ENCODE measurements at places on chromosomes 6 and 20.
A peak's percentile ranks its signal among the peaks of the same experiment; 100 is the strongest.

DNA sequence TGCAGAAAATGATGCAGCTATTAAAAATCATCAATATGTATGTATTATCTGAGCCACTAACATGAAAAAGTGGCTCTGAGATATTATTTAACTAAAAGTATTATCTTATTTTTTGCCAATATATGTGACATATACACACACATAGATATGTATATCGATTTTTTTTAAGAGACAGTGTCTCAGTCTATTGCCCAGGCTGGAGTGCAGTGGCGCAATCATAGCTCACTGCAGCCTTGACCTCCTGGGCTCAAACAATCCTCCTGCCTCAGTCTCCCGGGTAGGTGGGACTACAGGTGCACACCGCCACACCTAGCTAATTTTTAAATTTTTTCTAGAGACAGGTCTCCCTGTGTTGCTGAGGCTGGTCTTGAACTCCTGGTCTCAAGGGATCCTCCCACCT is 1.6 kb upstream of the TRAF3IP2 start:
- no peak for DNase-seq

GRCh38 chr6:88455317-88455716 is 289.2 kb upstream of the CNR1 start:
- no peak for DNase-seq

GRCh38 chr6:22026164-22026678 is 270.6 kb downstream of the PRL start:
- no peak for DNase-seq

- no peak for DNase-seq
Measured at GRCh38 chr6:38215225-38215624, 395.7 kb downstream of the ZFAND3 start.

DNA sequence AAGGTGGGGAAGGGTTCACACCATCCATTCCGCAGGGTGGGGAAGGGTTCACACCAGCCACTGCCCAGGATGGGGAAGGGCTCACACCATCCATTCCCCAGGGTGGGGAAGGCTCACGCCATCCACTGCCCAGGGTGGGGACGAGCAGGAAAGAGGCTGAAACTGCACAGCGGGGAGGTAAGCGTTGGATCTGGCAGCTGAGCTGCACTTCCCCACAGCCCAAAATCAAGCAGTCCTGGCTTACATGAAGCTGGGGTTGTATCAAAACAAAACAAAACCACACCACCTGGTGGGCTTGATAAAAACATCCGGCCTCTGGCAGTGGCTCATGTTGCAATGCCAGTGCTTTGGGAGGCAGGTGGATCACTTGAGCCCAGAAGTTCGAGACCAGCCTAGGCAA is 268.5 kb downstream of the TAF4 start:
- no peak for DNase-seq

DNA sequence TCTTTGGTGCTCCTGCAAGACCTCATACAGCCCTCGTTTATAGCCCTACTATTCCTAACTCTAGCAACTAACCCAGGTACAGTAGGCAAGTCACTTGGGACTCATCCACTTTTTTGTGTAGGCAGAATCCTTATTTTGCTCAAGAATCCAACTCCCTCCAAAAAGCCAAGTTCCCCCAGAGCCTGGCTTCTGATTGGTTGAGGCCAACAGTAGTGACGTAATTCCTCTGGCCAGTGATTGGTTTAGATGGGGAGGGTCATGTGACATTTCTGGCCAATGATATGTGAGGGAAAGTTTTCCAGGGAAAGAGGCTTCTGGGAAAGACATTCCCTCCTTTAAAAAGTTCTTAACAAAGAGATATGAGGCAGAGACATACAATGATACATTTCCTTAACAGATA is 32.1 kb downstream of the KIAA1755 start:
- DNase-seq, result no peak

DNA sequence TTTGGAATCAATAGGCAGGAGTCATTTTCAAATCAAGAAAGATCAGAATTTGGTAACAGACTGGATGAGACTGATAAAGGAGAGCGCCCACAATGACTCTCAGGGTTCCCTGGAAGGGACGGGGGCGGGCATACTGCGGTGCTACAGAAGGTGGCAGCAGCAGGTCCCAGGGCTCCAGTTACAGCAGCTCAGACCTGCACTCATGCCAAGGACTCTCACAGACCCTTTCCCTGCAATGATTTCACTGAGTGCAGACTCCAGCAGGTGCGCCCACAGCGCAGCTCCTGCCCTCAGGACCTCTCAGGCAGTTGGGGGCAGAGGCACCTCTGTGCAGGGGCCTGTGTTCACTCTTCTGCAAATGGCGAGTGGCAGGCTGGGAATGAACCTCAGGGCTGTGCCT is 359.8 kb downstream of the ZFAND3 start:
- no peak for DNase-seq

- no peak for DNase-seq
Measured at GRCh38 chr20:17622851-17623508, 53.1 kb downstream of the DSTN start.

GRCh38 chr6:134979142-134979541 is 29.2 kb upstream of the ALDH8A1 start:
- DNase-seq, result no peak

DNA sequence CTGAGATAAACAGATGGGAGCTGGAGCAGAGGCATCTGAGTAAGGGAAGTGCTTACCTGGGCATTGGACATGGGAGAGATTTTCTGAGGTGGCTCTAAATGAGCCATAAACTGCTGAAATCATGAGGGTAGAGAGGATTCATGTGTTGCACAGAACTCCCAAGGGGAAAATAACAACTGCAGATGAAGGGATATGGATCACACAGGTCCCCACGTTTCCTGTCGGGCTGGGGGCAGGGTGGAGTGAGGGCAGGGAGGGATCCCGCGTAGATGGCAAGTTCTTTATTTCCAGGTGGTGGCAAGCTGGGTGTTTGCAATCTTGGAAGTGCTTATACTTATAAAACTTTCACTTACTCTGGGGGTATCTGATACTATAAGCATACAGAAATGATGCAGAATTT is 422.6 kb upstream of the FLRT3 start:
- DNase-seq, result no peak

DNA sequence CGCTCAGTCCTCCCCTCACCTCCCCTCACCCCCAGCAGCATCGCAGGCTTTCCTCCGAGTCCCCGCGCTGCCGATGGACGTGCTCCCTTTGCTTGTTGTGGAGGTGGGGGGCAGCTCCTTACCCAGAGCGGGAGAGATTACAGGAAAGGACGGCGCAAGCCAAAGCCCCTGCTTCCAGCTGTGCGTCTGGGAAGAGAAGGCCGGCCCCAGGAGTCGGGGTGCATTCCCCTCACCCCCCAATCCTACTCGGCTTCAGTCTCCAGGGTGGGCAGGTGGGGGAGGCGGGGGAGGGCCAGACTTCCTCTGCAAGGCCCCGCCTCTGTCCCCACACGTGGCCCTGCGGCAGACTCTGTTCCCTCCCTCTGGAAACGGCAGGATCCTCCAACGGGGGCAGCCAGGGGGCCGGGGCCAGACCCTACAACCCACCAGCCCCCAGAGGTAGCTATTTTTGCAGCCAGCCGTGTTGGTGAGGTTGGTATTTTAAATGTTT is 43.6 kb downstream of the NTSR1 start:
- no peak for DNase-seq

DNA sequence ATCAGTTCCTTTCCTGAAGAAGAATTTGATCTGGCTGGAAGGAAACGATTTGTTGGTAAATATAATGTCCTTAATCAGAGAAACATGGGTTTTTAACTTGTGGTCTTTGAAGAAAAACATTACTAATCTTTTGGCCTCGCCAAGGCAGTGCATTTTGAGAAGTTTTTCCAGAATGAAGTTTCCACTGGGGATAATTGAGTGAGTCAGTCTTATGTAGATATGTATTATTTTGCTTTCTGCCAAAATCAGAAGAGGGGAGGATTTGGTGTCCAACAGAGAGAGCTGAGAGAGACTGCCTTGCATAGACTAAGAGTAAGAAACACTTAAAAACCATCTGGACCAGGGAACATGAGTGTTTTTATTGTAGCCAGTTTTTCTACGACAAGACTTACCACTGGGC is 79.9 kb downstream of the FNDC1 start:
- no peak for DNase-seq

- no peak for DNase-seq
Measured at GRCh38 chr6:41519745-41520699, 26.2 kb upstream of the FOXP4 start.

DNA sequence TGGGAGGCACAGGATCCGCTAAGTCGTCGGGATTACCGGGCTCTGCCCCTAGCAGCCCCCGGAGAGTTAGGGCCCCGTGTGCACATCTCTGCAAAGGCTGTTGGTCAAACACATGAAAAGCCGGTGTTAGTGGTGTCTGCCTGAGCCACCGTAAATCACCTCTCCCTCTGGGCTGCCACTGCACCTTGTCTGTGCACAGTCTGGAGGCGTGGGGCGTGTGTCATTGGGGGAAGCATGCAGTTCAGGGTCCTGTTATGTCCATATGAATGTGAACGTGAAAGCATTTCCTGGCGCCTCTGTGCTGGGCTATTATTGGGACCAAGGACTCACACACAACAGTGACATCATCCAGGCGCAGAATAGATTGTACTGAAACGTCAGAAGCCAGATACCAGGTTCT is 305.6 kb downstream of the NRN1 start:
- DNase-seq, result no peak

- no peak for DNase-seq
Measured at GRCh38 chr6:88166493-88167351, 575 bp upstream of the CNR1 start.

DNA sequence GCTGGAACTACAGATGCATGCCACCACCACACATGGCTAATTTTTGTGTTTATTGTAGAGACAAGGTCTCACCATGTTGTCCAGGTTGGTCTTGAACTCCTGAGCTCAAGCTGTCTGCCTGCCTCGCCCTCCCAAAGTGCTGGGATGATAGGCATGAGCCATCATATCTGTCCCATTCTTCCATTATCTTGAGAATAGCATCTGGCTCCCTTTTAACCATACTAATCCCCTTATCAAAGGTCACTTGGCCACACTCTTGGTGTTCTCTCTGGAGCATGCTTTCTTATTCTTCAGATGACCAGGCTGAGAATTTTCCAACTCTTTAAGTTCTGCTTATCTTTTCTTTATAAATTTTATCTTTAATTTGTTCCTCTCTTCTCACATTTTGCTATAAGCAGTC is 15.9 kb upstream of the TRERF1 start:
- DNase-seq, result no peak

- DNase-seq, result no peak
Measured at GRCh38 chr20:17545127-17545526, 13.9 kb upstream of the BFSP1 start.

DNA sequence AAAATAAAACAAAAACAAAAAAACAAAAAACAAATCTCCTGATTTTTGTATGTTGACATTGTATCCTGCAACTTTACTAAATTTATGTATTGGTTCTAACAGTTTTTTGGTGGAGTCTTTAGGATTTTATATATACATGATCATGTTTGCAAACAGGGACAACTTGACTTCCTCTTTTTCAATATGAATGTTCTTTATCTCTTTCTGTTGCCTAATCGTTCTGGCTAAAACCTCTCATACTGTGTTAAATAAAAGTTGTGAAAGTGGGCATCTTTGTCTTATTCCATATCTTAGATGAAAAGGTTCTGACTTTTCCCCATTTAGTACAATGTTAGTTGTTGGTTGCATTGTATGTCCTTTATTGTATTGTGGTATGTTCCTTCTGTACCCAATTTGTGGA is 261.7 kb upstream of the NOX3 start:
- DNase-seq, result no peak

DNA sequence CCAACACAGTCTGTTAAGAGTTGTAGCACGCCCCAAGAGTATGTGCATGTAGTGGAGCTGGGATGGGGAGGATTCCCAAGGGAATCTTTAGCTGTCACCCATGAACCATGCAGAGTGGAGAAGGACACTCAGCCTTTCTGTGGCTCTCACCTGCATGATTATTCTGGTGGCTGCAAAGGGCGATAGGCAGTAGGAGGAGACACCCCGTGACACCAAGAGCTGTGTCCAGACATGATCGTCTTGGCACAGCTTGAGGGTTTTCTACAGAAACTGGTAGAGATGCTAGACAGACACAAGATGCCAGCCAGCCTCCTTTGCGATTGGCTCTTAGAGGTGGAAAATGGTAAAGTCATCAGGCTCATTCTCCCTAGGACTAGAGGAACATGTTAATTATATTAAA is 3.1 kb upstream of the CSE1L start:
- DNase-seq, result no peak

GRCh38 chr20:51531712-51532456 is 10.6 kb downstream of the NFATC2 start:
- DNase-seq, result no peak

- no peak for DNase-seq
Measured at GRCh38 chr20:24489631-24490260, 20.3 kb downstream of the SYNDIG1 start.

DNA sequence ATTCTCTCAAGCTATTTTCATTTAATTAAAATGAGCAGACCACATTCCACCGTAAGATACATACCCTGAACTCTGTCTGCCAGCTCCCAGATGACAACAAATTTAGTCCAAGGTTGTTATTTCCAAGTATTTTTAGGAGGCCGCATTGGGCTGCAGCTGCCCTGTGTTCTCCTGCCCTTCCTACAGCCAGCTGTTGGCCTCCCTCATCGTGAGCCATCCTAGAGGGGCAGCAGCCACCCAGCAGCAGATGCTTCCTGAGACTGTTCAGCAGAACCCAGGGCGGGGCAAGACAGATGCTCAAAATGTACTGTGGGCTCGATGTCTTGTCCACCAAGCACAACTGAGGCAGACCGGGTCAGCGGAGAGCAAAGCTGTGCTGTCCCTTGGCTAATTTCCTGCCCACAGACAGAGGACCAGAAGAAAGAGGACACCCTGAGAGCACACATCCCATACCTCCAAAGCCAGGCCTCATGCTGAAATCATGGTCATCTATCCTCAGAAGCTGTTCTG is 16.4 kb downstream of the GABRR1 start:
- DNase-seq, result no peak

GRCh38 chr20:24933266-24933908 is 15.7 kb upstream of the CST7 start:
- no peak for DNase-seq

DNA sequence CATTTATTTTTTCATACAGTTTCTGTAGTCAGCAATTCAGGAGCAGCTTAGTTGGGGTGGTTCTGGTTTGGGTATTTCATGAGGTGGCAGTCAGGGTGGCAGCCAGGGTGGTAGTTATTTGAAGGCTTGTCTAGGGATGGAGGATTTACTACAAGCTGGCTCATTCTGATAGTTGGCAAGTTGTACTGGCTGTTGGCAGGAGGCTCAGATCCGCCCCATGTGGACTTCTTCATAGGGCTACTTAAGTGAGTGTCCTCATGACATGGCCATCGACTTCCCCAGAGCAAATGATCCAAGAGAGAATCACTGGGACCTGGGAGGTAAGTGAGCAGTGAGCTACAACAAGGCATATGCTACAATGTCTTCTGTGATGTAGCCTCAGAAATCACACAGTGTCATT is 22.4 kb upstream of the CDKAL1 start:
- no peak for DNase-seq

GRCh38 chr6:76506808-76507207 is 434.3 kb upstream of the IMPG1 start:
- no peak for DNase-seq

GRCh38 chr6:129273161-129273560 is 390.2 kb downstream of the LAMA2 start:
- no peak for DNase-seq

- no peak for DNase-seq
Measured at GRCh38 chr6:155297669-155298068, 16.6 kb downstream of the TFB1M start.

GRCh38 chr6:147506704-147507114 is 1.8 kb upstream of the SAMD5 start:
- peak; percentile 5 for DNase-seq

- DNase-seq, result no peak
Measured at GRCh38 chr6:135897087-135897486, 45.6 kb downstream of the PDE7B start.

Data from CD4-positive, alpha-beta T cell treated with Interleukin-17A for 1 hour (primary cell).